ENCODE measurements at places on chromosomes 16 and 17. TPM values are rescaled to one million over a fixed set of nuclear protein-coding genes. Genes with fewer than 3 reads are reported as not detected.

Gene MGAT5B
- 13.1 TPM for total RNA-seq

DNA sequence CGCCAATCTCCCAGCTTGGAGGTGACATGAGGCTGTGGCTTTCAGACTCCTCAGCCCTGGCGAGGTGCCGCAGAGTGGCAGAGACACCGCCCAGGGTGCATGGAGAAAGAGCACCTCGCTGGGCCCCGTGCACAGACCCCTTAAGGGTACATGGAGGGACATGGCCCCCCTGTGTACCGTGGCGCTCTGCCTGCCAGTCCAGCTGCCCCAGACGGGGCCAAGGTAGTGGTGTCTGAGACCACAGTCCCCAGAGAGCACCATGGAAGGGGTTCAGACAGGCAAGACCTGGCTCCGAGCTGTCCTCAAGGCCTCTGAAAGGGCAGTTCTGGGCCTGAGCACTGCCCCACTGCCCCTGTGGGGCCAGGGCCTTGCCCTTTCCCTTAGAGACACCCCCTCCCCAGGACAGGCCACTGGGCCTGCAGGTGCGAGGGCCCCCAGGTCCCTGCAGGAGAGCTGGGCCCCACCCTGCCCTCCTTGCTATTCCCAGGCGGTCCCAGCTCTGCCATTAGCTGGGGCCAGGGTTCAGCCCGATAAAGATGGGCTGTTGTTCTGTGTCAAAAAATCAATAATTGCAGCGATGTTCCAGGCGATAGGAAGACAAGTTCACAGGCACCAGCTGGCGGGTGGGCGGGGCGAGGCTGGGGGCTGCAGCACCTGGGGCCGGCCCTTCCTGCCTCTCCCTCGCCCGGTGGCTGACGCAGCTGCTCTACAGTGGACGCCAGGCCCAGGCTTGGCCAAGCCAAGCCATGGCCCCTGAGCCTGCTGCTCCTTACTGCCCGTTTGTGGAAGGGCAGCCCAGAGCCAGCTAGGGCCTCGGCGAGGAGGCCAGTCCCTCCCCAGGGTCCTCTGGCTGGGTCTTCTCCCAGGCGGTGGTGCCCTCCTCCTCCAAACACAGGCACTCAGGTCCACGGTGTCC is 51.7 kb downstream of the ZFPM1 start:
- no peak for DNase-seq

Gene SECTM1
- total RNA-seq = not detected

- no peak for DNase-seq
These were observed 14.5 kb upstream of the OR1E2 start for GRCh38 chr17:3448059-3448665.

Gene PPL
- 0.13 TPM for total RNA-seq

GRCh38 chr17:55726440-55726839 is 3.8 kb upstream of the TMEM100 start:
- DNase-seq = peak; percentile 47

DNA sequence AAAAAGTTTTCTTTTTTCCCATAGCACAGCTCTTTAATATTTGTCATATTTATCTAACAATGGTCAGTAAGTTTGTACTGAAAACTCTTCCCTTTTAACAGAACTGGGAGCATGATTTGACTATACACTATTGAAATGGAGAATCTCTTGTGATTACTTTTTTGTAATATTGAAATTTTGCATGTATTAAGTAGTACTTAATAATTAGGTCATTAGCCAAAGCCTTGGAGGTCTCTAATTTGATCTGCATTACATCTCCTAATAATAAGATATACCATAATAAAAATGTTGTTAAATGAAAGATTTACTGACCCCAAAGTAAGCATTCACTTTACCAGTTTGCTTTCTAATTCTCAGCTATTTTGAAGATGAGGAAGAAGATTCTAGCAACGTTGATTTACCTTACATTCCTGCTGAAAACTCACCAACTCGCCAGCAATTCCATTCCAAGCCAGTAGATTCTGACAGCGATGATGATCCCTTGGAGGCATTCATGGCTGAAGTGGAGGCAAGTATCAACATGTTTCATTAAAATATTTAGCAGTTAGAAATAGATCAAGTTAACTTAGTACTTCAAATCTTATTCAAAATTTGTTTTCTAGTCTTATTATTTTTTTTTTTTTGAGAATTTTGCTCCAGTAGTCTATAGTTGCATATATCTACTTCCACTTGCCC is 18.2 kb downstream of the DDX42 start:
- DNase-seq = no peak

Gene ATP2A1
- not detected for total RNA-seq

DNA sequence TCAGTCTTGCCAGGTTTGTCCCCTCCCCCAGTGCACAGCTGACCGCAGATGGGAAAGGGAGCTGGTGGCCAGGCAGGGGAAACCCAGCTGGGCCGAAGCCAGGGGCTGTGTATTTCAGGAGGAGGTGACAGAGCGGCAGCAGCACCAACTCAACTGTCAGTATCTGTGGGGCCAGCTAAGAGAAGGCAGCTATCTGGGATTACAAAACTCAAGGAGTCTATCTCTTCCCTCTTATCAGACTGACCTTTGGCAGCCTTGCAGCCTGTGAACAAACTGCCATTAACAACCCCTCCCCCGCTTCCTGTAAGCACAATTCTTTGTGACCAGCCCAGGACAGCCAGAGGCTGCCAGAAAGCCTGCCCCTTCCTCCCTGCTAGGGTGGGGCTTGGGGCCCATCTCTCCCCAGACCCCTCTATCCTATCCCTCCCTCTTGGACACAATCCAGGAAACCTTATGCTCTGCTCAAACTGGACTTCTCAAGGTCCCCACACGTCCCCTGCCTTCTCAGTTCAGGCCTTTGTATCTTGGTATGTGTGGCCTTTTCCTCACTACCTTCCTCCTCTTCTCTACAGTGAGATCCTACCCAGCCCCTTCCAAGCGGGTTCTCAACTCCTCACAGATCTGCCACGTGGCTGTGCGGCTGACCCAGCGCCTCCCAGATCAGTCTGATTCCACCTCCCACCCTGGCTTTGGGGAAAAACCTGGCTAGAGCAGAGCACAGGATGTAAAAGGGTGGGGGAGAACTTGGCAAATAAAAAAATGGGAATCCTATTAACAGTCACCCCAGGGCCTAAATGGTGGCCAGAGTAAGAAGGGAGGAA is 10.5 kb downstream of the ST3GAL2 start:
- DNase-seq = peak; percentile 95

GRCh38 chr17:11140043-11140442 is 101.0 kb upstream of the SHISA6 start:
- no peak for DNase-seq

DNA sequence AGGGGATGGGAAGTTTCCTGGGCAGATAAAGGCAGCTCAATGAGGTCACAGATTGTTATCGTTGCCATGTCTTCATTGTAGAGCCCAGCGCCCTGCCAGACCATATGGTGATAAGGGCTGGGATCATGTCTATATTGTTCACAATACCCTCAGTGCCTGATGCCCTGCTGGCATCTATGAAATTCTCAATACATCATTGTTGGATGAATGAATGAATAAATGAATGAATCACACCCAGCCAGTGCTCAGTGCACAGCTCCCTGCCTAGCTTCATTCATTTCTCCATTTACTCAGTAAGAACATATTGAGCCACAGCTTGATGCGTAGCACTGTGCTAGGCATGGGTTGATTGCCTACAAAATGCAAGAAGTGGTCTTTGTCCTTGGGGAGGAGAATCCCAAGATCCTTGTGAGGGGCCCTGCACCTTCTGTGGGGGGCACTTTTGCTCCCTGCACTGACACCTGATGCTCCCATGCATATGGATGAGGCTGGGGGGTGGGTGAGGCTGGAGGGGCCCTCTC is 29.7 kb downstream of the MRC2 start:
- no peak for DNase-seq

DNA sequence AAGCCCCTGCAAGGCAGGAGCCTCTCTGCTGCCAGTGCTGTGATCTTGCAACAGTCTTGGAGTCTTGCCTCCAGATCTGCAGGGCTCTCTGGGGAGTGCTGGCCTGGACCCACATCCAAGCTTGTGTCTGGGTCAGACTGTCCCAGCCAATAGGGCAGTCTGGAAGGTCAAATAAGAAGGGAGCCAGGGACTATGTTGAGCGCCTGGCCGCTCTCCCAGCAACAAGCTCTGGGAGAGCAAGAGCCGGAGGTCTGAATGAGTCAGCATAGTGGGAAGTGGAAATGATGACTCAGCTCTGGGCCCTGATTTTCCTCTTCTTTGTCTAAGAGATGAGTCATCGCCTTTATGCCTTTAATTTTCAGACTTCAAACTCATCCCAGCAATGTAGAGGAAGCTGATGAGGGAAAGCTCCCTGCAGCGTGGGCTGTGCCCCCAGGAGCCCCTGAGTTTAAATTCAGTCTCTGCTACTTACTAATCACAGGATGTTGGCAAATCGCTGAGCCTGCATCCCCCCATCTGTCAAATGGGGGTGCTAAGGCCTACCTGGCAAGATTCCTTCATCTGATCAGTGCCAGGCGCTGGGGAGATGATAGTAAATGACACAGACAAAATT is 43.6 kb upstream of the HAPSTR1 start:
- peak; percentile 100 for DNase-seq

Gene CCDC200
- total RNA-seq = not detected

Gene HSPB9
- not detected for total RNA-seq

GRCh38 chr17:56658648-56659047 is 65.1 kb downstream of the NOG start:
- DNase-seq = peak; percentile 83

Gene PLCD3
- total RNA-seq = 56.2 TPM

Gene IGF2BP1
- total RNA-seq = 18.6 TPM

GRCh38 chr16:51939378-51939871 is 607.5 kb downstream of the TOX3 start:
- DNase-seq = no peak

DNA sequence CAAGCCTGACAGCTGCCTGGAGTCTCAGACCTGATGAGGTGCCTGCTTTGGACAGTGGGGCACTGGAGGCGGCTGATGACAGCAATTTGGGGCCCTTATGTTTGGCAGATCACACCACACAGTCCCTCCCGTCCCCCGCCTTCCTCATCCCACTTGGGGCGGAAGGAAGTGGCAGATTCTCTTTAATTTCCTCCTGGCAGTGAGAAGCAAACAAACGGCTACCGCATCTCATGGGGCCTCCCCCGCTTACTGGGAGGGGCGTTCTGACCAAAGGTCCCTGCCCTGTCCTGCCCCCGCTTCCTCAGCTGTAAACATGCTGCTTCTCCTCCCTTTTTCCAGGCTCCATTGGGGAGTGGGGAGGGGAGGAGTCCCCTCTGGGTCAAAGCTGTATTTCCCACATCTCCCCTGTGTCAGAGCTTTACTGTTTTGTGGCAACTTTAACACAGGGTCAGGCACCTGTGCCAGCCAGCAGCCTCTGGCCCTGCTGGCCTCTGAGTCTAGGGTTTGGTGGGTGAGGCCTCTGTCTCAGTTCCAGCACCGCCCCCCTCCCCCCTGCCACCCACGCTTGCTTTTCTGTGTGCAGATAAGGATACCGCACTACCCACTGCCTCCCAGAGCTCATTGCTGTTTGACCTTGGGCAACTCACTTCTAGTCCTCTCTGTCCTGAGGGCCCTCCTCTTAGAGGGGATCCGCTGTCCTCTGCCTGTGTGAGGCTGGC is 5.4 kb upstream of the NFATC3 start:
- DNase-seq = no peak

Gene TEKT3
- not detected for total RNA-seq

DNA sequence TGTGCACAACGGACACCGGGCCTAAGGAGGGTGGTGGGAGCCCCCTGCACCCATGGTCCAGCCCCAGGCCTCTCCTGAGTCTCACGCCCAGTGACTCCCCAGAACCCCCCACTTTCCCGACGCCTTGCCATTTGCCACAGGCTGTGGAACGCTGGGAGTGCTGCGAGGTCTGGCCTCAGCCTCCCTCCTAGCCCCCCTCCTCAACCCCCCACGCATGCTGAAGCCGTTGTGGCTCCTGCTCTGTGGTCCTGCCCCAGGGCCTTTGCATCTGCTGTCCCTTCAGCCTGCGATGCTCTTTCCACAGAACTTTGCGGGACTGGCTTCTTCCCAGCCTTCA is 226.0 kb upstream of the GSE1 start:
- DNase-seq = no peak

- DNase-seq = no peak
These were observed at the start of gene USP43 for GRCh38 chr17:9644910-9645751. Gene USP43, plus strand, starts transcription at chr17:9645517. Its CDS starts 116 bp downstream, at chr17:9645633.

DNA sequence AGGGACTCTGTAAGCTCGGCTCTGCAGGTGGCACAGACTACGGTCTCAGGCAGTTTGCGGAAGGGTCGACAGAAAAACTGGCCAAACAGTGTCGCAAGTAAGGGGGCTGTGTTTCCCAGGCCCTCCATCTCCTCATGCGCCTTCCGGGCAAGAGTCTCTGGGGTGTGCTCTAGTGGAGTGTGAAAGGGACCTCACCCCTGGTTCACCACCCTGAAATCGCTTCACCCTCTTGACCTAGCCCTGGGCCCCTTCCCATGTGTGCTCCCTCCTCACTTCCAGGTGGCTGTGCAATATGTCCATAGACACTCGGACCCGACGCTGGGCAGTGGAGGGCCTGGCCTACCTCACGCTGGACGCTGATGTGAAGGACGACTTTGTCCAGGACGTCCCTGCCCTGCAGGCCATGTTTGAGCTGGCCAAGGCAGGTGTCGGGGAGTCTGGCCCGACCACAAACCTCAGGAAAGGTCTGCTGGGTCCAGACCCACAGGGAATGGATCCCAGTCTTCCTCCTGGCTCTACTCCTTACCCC is 22.3 kb downstream of the UNC45B start:
- DNase-seq = no peak

Gene CD300A
- not detected for total RNA-seq
